ENCODE measurements at places on chromosomes 16 and 17. TPM values are rescaled to one million over a fixed set of nuclear protein-coding genes. Genes with fewer than 3 reads are reported as not detected.

FN3KRP gene
- total RNA-seq, result 44.1 TPM

CDRT15L2 gene
- total RNA-seq, result not detected

KRTAP4-7 gene
- total RNA-seq, result not detected

KIF19 gene
- 0.63 TPM for total RNA-seq

OR2C1 gene
- total RNA-seq, result 0.16 TPM

LITAFD gene
- not detected for total RNA-seq

KRTAP4-5 gene
- not detected for total RNA-seq

SPEM2 gene
- not detected for total RNA-seq

PLD6 gene
- 0.23 TPM for total RNA-seq

MARCHF10 gene
- total RNA-seq, result 0.25 TPM

NRN1L gene
- total RNA-seq, result 1.0 TPM

GRCh38 chr17:59491353-59492090, 73.9 kb upstream of the DHX40 start:
- no peak for DNase-seq

GRCh38 chr17:76994237-76994637, 126.0 kb downstream of the MGAT5B start:
- DNase-seq, result no peak

- DNase-seq, result peak; percentile 35
Observed at GRCh38 chr17:19645734-19646201, 2.8 kb upstream of the ALDH3A2 start.

DNA sequence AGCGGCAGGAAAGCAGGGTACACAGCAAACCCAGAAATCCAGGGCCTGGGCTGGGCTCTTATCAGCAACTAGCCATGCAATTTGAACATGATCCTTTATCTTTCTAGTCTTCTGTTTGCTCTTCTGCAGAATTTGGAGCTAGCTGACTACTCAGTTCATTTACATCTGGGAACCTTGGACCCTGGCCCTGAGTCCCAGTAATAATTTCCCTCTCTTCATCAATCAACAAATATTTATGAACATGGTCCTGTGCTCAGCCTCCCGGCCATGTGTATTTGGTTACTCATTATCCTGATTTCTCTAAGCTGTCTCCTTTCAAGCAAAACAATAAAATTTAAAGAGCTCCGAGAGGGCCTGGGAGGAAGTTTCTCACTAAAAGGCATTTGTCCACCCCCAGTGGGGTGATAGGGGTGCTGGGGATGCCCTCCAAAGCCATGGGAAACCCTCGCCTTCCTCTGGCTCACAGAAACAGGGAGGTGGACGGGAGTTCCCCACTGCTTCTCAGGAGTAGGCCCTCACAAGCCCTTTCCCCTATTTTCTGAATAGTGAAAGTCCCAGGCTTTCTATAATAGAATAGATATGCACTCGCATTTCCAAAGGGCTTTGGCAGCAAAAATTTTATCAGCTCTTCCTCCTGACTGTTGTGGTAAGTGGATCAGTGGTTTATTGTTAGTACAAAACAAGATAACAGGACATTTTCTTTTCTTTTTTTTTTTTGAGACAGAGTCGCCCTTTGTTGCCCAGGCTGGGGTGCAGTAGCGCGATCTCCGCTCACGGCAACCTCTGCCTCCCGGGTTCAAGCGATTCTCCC, 6.9 kb upstream of the WDR59 start:
- no peak for DNase-seq

- no peak for DNase-seq
Observed at GRCh38 chr17:29732613-29733012, 109.9 kb upstream of the CORO6 start.

- no peak for DNase-seq
Observed at GRCh38 chr17:60305141-60305540, 86.8 kb downstream of the USP32 start.

DNA sequence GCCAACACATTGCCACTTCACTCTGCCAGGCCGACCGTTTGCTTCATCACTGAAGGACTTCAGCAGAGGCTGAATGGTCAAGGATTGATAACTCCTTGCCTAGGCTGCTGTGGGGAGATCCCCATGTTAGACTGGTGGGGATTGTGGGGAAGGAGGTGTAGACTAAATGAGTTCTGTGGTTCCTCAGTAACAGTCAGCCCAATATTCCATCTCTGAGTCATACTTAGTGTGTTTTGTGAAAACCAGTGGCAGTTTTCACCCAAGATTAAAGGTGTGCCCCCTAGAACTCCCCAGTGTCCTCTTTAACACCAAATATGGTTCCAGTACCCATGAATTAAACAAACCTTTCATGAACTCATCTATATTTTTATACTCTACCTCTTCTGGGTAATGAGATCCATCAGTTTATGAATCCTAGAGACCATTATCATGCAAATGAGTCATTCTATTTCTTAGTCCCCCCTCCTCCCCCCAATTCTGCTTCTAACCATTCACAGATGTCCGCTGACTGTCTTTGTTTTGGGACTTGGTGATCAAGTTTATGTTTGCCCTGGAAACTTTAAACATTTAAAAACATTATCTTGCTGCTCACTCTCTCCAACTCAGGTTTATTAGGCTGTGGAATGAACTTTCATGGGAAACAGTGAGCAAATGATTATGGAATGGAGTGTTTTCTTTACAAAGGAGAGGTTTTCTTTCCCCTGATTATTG, 66.8 kb upstream of the GAS7 start:
- DNase-seq, result no peak

GRCh38 chr17:41864498-41864835, 756 bp downstream of the KLHL11 start:
- DNase-seq, result no peak

- DNase-seq, result no peak
Observed at GRCh38 chr17:73941919-73942530, 261.5 kb upstream of the RPL38 start.

DNA sequence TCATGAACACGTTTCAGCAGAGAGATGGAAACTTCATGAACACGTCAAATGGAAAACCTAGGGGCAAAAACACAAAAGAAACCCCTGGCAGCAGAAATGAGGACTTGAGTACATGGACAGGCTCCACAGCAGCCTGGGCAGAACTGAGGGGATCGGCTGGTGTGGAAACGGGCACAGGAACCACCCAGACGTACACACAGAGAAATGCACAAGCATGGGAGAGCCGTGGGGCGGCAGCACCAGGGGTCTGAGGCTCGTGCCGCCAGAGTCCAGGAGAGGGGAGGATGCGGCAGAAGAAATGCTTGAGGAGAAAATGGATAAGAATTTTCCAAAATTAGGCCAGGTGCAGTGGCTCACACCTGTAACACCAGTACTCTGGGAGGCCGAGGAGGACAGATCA, 30.0 kb downstream of the MAP1LC3B start:
- no peak for DNase-seq

- no peak for DNase-seq
Observed at GRCh38 chr16:56683424-56684172, 1.3 kb downstream of the MT1X start.

DNA sequence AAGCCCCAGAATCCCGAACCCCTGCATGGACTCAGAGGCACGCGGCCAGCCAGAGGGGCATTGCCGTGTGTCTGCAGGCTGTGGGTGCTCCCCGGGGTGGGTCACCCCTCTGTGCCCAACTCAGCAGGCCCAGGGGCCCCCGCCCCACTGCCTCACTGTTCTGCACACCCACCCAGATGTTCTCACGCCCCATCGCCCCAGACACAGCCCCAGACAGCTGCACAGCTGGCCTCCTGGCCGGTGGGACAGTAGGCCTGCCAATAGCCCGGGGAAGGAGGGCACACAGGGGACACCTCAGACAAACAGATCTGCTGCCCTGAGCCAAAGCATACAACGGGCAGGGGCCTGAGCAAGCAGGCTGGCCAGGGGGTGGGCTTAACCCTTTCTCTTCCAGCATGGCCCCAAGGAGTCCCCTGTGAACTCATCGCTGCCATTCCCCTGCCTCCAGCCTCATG, 27.6 kb upstream of the NXPH3 start:
- no peak for DNase-seq

- DNase-seq, result no peak
Observed at GRCh38 chr17:49748791-49749190, 15.1 kb downstream of the FAM117A start.

GRCh38 chr16:25135254-25135878, 23.8 kb downstream of the LCMT1 start:
- no peak for DNase-seq

GRCh38 chr17:77246110-77247047, 105.6 kb downstream of the SEC14L1 start:
- no peak for DNase-seq

DNA sequence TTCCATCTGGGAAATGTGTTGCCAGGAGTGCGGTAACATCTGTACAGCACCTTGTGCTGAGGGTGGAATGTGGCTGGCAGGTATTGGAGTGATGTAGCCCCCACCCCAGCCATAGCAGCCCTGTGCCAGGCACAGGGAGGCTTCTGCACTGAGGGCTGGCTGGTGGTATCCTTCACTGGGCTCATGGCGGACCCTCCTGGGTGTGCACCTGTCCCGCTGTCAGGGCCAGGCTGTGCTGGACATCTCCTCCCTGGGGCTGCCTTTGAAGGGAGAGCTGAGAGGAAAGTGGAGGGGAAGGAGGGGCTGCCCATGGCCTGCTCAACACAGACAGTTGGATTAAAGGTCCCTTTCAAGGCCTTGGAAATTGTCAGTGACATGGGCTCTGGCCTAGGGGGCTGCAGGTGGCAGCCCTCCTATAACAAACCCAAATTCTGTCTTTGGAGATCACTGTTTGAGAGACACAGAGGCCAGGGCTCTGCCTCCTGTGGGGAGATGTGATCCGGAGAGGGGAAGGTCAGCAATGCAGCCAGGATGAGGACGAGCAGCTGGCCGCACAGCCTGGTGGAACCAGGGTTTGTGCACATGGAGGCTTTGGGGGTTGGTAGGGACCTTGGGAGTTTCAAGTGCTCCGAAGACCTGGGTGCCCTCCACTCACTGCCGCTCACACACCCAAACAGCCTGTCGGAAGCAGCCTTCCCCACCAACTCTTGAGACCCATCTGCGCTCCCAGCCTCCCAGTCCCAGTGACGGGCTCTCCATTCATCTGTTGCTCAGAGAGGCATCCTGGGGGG, 22.8 kb downstream of the NKD1 start:
- no peak for DNase-seq

DNA sequence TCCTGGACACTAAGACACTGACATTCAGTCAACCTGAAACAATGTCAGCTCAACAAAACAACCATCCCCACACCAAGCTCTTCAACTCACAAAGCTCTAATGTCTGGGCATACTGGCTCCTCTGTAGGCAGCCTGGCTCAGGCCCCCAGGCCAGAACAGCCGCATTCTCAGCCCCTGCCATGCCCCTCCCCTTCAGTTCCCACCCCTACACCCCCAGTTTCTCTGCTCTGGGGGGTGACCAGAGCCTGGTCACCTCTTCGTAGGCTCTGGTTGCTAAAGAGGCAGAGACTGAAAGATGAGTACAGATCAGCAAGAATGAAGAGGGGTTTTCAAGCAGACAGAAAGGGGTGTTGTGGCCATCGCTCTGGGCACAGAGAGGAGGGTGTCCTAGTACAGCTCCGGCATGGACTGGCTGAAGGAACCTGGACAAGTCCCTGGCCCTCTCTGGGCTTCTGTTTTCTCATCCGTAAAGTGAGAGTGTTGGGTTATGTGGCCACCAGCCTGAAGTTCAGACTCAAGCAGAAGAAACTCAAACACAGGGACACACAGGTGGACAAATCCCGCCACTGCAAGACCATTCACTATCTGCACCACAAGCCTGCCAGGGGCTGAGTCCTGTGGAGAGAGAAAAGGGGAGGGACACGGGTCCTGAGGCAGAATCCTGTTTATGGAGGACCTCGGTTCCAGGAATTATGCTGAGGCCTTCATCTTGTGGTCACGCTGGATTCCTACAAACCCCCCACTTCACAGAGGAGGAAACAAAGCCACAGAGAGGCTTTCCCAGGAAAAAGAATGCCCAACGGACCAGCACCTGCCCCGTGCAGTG, 987 bp upstream of the SLC4A1 start:
- no peak for DNase-seq

DNA sequence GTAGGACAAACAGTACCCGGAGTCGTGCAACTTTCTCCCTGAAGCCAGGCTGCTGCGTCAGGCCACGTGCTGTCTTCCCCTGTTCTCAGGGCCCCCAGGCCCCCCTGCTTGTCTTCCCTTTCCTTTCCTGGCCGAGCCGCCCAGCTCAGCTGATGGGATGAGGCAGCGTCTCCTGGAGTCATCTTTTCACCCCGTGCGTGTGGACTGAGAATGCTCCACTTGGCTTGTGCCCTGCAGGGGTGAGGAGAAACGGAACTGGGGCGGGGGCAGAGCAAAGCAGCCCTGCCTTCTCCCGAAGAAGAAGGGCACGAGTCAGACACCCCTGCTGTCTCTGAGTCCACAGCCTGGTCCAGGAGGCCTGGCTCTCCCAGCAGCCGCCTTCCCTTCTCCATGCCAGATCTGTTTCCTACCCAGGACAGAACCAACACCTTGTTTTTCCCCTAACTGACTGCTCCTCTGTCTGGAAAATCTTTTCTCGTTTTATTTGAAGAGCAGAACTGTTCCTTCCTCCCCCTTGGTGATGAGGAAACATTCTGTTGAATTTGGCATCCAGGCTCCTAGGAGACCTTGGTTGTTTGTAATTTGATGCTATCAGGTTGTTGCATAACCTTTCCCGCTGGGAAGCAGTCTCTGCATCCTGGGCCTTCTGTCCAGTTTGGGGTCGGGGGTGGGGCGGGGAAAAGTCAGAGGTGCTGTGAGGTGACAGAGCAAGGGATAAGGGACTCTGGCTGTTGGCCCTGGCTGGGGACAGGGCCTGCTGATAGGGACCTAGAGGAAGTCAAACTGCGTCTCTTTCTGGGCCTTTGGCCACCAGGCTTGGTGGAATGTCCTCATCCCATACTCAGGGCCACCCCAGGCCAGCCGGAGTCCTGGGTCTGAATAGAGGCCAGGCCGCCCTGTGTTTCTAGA, 78.8 kb downstream of the WIPI1 start:
- peak; percentile 5 for DNase-seq

- no peak for DNase-seq
Observed at GRCh38 chr16:88505405-88506082, 52.5 kb downstream of the ZFPM1 start.

DNA sequence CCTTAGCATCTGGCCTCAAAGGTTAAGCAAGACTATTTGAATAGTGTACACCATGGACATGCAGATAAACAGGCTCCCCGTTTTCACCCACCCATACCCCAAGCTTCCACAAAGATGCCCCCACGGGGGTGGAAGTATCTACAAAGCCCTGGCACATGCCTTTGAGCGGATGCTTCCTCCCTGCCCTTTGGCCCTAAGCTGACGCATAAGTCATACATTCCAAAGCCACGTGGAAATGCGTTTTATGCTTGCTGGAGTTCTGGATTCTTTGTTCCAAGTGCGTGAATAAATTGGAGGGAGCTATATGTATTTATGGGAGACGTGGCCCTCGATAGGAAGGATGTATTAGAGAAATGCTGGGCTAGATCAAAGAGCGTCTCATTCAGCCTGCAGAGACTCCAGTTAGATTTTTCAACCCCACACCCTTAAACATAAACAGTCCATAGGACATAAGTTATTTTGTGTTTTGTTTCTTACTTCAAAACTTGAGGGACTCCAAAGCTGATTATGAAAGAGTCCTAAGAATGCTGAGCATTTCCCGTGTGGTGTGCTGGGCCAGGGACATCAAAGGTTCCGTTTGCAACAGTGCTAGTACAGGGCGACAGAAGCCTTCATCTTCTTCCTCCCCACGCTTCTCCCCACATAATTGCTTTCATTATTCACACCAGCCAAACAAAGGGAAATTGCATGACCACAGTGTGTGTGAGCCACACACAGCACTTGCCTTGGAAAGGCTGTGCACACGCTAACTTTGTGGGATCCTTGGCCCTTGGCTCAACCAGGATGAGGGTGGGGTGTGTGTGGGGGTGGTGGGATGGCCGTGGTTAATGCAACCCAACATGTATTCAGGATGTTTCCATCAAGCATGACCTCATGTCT, 73.6 kb downstream of the WIPI1 start:
- DNase-seq, result no peak

GRCh38 chr17:8091033-8091687, 3.6 kb upstream of the ALOX12B start:
- no peak for DNase-seq

- no peak for DNase-seq
Observed at GRCh38 chr17:73895157-73895556, 250.9 kb upstream of the SDK2 start.

Measured in neural crest cell (in vitro differentiated cells).